HL-60 (cell line): ENCODE measurements at places on chromosomes 3 and 15.

GRCh38 chr3:11718637-11719405, 75.1 kb upstream of the VGLL4 start:
- DNase-seq = no peak

DNA sequence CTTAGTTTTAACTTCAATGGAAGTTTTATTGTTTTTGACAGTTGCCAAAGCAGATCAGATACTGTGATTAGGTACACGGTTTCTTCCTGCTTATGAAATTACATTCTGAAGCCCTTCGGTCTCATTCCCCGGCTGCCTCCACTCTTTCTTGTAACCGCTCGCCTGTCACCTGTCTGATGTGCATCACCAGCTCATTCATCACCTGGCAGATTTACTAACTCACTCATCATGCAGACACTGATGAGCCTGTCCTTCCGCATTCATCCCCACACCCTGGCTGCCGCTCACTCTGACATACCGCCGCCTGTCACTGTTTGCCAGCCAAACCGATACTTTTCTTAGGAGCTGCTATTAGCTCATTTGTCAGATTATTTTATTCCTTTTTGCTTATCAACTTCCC, 82.8 kb upstream of the NSMCE3 start:
- no peak for DNase-seq

DNA sequence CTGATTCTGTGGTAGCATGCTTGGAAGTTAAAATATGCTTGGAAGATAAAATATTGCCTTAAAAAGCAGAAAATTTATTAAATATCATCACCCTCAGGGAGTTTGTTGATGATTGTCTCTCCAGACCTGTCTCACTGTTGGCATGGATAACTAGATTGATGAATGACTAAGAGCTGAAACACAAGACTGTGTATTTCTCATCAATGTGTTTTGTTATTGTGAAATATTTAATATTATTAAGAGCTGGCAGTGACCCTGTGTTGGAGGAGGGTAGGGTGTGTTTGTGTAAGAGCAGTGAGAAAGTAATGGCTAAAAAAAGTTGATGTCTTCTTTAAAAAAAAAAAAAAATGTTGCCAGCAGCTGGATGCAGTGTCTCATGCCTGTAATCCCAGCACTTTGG, 82.2 kb downstream of the ITPR1 start:
- no peak for DNase-seq

GRCh38 chr15:88606070-88606794, 14.9 kb upstream of the AEN start:
- DNase-seq = no peak

- no peak for DNase-seq
Measured at GRCh38 chr15:57797110-57797509, 90.6 kb downstream of the POLR2M start.

GRCh38 chr3:31249545-31249944, 283.2 kb upstream of the STT3B start:
- DNase-seq = no peak

DNA sequence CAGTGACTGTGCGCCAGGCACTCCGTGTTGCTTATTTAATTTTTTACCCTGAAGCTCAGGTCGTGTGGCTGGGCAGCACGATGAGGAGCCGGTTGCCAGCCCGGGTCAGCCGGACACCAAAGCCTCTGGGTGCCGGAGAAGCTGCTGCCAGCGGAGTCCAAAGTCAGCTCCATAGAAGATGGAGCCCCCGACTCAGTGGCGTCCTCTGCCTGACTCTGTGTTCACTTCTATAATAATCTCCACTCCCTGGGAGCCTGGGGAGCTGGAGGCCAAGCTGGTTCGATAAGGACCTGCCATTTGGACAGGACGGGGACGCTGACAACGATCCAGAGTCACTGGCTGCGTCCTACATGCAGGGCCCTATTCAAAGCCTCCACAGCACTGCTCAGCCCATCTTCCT, 78.6 kb downstream of the VGLL4 start:
- DNase-seq = no peak
